ENCODE measurements at places on chromosomes 4 and X.

DNA sequence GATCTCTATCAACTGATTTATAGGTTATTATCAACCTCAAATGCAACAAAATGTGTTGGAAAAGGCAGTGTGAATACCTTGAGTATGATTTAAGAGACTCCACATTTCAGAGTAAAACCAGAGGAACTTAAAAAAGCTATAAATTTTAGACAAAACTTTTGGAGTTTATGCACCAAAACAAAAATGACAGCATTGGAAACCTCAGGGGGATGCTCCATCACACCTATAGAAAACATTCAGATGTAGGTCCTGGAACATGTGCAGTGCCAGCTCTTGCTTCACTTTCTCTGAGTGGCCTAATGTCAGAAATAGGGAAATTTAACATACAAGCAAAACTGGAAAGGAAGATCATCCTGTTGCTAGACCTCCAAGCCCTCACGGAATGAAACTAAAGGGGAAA, 5.8 kb upstream of the VEGFC start:
- no peak for DNase-seq

- DNase-seq = no peak
Measured at GRCh38 chr4:119543779-119544178, 84.8 kb downstream of the PDE5A start.

GRCh38 chr4:40055863-40056715, 561 bp upstream of the N4BP2 start:
- DNase-seq = peak; percentile 57

DNA sequence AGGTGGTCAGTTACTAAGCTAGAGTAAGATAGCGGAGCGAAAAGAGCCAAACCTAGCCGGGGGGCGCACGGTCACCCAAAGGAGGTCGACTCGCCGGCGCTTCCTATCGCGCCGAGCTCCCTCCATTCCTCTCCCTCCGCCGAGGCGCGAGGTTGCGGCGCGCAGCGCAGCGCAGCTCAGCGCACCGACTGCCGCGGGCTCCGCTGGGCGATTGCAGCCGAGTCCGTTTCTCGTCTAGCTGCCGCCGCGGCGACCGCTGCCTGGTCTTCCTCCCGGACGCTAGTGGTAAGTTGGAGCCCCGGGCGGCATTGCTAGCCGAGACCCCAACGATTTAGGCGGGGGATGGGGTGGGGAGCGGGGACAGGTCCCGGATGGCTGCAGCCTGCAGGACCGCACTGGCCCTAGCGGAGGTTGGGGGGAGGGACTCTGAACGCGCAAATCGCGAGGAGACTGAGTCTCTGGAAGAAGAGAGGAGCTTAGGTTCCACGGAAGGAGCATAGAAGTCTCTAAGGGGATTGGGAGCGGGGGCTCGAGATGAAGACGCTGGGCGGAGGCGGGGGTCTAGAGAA, 573 bp downstream of the HTR2C start:
- DNase-seq = no peak

DNA sequence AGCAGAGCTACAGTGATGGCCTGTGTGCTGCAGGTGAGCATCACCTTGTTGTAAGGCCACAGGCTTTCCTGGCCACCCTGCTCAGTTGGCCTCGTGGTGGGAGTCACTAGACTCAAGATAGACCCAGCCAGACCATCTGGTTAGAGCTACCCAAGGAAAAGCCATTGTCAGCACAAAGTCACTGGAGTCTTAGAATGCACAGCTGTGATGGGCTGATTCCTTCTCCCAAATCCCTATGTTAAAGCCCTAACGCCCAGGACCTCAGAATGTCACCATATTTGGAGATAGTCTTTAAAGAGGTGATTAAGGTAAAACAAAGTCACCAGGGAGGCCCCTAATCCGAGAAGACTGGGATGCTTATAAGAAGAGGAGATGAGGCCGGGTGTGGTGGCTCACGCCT, 173.4 kb downstream of the DHRSX start:
- no peak for DNase-seq

DNA sequence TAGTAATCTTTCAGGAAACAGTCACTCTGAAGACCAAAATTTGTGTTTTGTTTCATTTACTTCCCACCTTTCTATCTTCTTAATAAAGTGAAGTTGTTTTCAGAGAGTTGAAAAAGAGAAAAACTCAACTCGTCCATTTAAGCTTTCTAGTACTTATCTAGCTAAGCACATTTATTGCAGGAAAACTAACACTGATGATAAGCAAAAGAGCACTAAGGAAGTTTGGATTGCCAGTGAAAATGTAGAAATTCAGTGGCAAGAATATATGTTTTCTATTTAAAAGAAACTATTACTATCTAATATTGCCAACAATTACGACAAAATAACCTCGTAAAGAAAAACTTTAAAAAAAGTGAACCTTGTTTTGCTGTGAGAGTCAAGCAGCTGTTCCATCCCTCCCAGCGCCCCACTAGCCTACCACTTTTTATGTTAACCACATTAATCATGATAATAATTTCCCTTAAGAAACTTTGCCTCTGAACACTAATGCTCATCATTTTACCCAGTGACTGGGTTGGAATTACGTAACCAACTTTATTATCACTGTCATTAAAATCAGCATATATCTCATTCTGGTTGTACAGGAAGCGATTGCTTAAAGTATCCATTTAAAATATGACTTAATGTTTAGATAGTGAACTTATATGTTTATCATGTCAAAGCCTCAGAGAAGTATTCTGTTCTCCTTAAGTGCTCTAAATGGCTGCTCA, 24.8 kb downstream of the SPRY1 start:
- no peak for DNase-seq

DNA sequence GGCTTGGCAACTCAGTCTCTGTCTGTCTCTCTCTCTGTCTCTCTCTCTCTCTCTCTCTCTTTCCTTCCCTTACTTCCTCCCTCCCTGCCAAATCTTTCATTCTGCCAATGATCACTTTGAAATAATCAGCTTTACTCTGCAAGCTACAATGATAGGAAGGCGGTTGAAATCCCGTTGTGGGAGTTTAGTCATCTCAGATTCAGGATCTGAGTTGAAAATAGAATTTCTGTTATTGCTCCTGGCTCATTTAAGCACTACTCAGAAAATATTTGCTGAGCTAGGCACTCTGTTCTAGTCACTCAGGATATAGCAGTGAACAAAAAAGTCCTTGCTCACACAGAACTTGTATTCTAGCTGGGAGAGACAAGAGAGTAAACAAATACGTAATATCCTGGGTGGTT, 56.3 kb upstream of the DCTD start:
- no peak for DNase-seq

DNA sequence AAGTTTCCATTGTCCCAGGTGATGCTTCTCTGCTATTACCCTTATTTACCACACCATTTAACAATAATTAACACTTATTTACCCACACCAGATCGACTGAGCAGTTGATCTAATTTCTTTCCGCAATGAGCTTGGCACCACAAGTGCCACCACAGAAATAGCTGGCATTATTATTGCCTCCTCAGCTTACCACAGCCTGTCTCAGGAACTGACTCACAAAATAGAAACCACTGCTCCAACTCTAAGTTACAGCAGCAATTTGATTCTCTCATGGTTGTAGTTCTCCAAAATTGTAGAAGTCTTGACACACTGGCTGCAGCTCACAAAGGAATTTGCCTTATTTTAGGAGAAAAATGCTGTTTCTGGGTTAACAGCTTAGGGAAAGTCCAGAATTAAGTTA, 22.5 kb downstream of the ZNF721 start:
- DNase-seq = no peak

DNA sequence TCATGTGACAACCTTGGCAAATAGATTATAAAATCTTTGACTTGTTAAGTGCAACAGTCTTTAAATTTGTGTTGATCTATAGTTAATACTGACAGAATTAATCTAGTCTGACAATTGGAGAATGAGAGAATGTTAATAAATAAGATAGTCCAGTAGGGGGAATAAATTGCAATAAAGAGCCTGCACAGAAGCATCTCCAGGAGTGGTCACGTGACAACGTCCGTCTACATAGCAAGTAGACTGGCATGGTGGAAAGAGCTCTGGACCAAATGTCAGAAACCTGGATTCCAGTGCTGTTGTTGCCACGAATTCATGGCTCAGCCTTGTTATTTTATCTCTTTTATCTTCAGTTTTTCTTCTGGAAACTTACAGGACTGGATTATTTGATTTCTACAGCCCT, 436.5 kb downstream of the RAB28 start:
- DNase-seq = no peak

GRCh38 chr4:140153718-140154571, at the start of gene MAML3:
Gene MAML3 (minus strand): TSS chr4:140154184. CDS start chr4:140153327, 857 bp downstream.
- DNase-seq = peak; percentile 90

DNA sequence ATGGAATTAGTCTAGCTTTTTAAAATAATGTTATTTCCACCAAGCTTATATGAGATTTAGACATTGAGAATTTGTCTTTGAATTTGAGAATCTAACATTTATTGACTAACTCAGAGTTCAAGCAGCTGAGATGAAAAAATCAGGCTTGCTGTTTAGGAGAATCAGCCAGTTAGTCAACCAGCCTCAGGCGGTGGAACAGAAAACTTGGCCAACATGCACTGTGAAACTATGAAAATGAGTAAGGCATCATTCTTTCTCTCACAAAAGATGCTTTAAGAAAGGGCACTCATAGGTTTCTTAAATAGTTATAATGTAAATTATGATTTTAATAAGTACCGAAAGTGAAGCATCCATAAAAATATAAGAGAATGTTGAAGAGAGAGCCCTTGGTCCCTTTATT, 84.2 kb downstream of the NFKB1 start:
- DNase-seq = no peak

GRCh38 chr4:151407466-151408379, 1.3 kb upstream of the FHIP1A start:
- DNase-seq = no peak

- no peak for DNase-seq
Measured at GRCh38 chrX:47420962-47421361, 50.6 kb downstream of the ZNF157 start.

DNA sequence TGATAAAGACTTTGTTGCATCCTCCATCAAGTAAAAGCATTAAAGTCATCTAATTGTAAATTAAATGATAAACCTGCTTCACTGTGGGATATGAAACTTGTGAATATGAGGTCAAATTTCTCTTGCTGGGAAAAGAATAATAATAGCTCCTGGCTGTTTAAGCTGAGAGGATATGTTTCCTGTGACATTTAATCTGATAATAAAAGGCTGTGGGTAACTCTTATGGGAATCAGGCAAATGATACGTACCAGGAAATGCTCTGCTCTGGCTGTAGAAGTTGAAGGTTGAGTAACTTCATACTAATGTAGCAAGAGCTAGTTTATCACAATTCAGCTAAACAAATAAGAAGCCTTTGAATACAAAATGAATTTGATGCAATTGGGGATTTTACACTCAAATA, 574.6 kb downstream of the RAPGEF2 start:
- DNase-seq = no peak

DNA sequence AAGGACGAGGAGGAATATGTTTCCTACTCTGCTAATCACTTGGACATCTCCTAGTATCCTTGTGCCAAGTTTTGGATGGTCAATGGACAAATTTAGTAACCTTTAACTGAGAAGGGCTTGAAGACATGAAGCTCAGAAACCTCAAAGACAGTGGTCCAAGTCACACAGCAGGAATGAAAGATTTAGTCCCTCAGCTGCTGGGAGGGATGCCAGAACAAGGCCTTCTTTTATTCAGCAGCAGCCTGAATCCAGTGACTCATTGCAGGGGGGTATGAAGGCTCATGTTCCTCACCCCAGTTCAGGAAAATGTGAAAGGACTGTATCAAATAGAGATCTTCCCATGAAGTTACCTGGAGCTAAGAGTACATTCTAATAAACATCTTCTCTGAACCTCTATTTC, 214.9 kb upstream of the UGT8 start:
- DNase-seq = no peak

DNA sequence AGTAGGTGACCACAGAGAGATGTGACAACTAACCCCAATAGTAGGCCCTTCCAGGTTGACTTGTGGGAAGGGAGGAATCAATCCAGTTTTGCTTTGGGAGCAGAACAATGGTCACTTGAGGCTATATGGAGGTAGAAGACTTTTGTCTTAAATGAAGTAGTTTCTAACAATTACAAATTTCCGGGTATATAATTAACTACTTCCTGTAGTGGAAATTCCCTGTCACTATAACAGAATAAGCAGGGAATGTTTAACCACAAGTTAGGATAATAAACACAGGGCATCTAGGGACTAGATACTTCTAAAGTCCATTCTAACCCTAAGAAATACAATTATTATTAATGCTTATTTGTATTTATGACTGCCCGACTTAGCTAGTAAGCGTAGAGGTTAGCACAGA, 99.0 kb upstream of the TRPC3 start:
- DNase-seq = no peak

DNA sequence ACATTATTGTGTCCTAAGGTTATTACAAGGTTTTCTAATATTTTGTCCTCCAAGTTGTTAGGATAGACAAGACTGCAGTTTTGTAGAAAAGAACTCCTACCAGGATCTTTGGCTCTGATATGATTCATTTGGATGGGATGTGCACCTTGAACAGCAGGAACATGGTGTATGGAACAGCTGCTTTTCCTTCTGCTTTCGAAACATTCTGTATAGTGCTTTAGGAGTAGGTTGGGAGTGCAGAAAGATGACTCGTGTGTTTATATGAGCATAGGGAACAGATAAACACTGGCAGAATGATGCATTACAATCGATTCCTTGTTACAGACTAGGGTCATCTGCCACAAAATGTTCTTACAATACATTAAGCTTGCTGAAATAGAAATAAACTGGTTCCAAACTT, 790.1 kb downstream of the DMD start:
- no peak for DNase-seq

- peak; percentile 48 for DNase-seq
Measured at GRCh38 chr4:176499518-176499917, 179.8 kb downstream of the SPCS3 start.

DNA sequence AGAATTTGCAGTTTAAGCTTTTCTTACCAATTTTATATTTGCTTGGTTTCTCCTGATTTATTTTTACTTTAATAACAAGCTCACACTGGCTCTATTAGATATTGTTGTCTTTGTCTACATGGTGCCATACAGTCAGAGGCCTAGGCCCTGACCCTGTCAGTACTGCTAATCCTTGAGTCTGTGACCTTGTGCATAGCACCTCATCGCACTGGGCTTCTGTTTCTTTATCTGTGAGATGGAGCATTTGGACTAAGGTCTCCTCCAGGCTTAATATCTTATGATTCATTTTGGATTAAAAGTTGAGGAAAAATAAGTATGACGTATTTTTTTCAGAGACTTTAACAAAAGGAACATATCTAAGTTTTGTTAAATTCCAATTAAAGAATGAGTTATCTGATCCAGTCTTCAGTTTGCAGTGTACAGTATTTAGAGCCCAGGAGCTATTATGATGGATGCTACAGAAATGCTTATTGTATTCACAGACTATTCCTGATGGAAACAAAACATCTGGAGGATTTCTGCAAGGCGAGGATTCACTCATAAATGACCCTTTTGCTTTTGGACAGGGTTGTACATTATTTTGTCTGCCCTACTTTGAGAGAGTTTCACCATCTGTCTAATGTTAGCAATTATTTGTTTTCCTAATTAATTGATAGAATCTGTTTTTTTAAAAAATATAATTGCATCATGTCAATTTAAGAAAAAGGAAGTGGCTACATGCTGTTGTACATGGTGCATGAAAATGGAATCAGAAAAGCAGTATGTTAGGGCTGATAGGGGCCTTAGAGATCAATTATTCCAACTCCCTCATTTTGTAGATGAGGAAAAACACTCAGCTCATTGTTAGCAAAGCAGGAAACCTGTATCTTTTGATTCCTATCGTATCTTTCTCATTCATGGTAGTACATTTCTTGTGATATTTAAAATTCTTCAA, 203.6 kb downstream of the BANK1 start:
- DNase-seq = no peak

- DNase-seq = no peak
Measured at GRCh38 chr4:89558147-89558546, 250.5 kb upstream of the GPRIN3 start.
